ENCODE measurements at places on chromosomes 7 and 10. TPM values are rescaled to one million over a fixed set of nuclear protein-coding genes. Genes with fewer than 3 reads are reported as not detected.
A peak's percentile ranks its signal among the peaks of the same experiment; 100 is the strongest.

GRCh38 chr10:71692598-71693306 is 26.8 kb downstream of the C10orf105 start:
- H3K27ac ChIP-seq = no peak overlapping the region
- H3K4me3 ChIP-seq = no peak overlapping the region
- DNase-seq = no peak
- no peaks in the 10 kb centered on the region for H3K27me3 ChIP-seq

- H3K4me3 ChIP-seq = no peak overlapping the region
- no peaks in the 10 kb centered on the region for H3K4me1 ChIP-seq
- H3K27me3 ChIP-seq = no peaks in the 10 kb centered on the region
Observed at GRCh38 chr7:133985300-133985699, 141.8 kb upstream of the LRGUK start.

DNA sequence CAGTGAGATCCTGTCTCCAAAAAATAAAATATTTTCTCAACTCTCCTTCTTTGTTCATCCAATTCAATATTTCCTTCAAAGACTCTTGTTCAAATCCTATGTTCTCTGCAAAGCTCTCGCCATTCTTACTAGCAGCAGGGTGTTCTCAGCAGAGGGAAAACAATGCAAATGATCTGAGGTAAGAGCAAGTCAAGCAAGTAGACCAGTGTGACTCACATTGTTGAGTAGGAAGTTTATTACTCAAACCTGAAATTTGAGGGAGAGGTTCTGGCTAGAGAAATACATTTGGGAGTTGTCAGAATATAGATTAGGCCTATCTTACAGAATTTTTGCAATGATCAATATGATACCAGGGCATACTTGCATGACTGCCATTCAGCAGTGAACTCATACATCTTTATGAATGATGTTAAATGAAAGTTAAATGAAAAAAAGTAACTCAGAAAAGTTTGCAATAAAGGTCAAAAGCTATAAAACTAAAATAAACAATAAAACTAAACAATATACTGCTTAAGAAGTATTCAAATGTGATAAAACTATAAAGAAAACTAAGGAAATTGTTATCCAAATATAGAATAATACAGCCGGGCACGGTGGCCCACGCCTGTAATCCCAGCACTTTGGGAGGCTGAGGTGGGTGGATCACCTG is 5.8 kb downstream of the IDE start:
- peaks cover 21% of the 10 kb centered on the region for H3K36me3 ChIP-seq
- no peak for DNase-seq
- H3K27ac ChIP-seq = peak overlapping the region; percentile 20
- no peak overlapping the region for H3K4me3 ChIP-seq
- H3K27me3 ChIP-seq = no peaks in the 10 kb centered on the region

DNA sequence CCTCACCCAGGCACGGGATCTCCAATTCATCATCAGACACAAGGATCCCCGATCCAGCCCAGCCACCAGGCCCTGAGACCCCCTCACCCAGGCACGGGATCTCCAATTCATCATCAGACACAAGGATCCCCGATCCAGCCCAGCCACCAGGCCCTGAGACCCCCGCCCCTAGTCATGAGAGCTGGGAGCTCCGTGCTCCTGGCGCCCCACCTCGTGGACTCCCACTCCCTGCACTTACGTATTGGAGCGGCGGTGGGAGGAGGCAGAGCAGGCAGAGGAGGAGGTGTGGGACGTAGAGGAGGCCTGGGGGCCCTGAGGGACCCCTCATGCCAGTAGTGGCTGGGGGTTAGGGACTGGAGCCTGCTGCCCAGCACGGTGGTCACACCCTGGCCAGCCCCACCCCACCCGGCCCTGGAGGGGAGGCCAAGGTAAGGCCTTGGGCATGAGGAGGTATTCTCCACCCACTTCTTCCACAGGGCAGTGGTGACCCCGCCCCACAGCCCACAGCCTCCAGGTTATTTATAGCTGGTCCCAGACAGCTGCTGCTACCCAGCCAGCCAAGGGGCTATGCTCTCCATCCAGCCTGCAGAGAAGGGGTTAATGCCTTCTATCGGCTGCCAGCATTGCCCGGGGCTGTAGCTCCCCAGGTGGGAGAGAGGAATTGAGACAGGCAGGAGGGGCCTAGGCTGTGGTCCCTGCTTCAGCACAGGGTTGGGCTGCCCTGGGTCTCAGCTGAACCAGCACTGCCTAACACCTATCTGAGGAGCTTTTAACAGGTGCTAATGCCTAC is 17.6 kb upstream of the CRHR2 start:
- DNase-seq = no peak
- H3K27me3 ChIP-seq = no peaks in the 10 kb centered on the region
- no peak overlapping the region for H3K4me3 ChIP-seq
- no peaks in the 10 kb centered on the region for H3K36me3 ChIP-seq

Gene TFPI2
- not detected for total RNA-seq

Gene TMEM270
- not detected for total RNA-seq

Gene NPFFR1
- not detected for total RNA-seq

Gene EPHB4
- 2.8 TPM for total RNA-seq

Gene KCNH2
- 0.45 TPM for total RNA-seq

Measured in activated CD4-positive, alpha-beta memory T cell treated with anti-CD3 and anti-CD28 coated beads for 36 hours (primary cell).